ENCODE measurements at places on chromosomes 12 and 14. TPM values are rescaled to one million over a fixed set of nuclear protein-coding genes. Genes with fewer than 3 reads are reported as not detected.

GRCh38 chr12:106234449-106234848 lies 13.4 kb downstream of the CKAP4 start:
- DNase-seq, result no peak
- H3K36me3 ChIP-seq, result no peaks in the 10 kb centered on the region
- no peak overlapping the region for H3K4me3 ChIP-seq
- peaks cover 8% of the 10 kb centered on the region for H3K4me1 ChIP-seq
- H3K27ac ChIP-seq, result no peak overlapping the region

- H3K4me1 ChIP-seq, result peaks cover 6% of the 10 kb centered on the region
- peaks cover 11% of the 10 kb centered on the region for H3K27me3 ChIP-seq
- H3K36me3 ChIP-seq, result peaks cover 2% of the 10 kb centered on the region
- no peak overlapping the region for H3K4me3 ChIP-seq
- peak overlapping the region; percentile 14 for H3K27ac ChIP-seq
- DNase-seq, result no peak
These were observed 26.9 kb downstream of the CLEC6A start for GRCh38 chr12:8482571-8483061.

DNA sequence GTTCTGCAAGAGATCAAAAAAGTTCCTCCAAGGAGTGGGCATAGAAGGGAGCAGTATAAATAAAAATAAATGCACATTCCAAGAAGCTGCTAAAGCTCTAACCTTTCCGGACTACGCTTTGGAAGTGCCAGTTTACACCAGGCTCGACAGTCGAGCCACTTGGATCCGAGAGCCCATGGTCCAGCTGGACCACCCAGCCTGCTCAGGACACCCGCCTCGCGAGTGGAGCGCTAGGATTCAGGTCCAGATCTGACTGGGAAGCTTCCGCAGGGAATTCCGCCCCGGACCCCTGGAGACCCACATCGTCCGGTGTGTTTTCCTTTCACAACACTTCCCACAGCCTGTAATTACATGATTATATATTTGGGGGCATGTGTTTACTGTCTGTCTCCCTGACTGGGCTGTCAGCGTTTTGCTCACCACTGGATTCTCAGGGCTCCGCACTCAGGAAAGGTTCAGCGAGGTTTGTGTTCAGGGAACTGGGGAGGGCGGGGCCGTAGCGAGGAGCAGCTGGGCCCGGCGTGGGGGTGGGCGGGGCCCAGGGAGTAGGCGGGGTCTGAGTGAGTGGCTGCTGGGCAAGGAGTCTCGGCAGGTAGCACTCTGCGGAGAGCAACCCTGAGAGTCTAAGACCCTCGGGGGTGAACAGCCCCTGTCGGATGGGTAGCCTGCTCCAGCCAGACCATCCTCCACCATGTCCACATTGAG lies 52.3 kb upstream of the TMEM263 start:
- peaks cover 13% of the 10 kb centered on the region for H3K4me1 ChIP-seq
- H3K27ac ChIP-seq, result no peak overlapping the region
- peaks cover 44% of the 10 kb centered on the region for H3K27me3 ChIP-seq
- peaks cover 2% of the 10 kb centered on the region for H3K36me3 ChIP-seq
- H3K4me3 ChIP-seq, result peak overlapping the region; percentile 59
- DNase-seq, result peak; percentile 62

- DNase-seq, result no peak
- H3K27me3 ChIP-seq, result peaks cover 7% of the 10 kb centered on the region
- H3K36me3 ChIP-seq, result no peaks in the 10 kb centered on the region
- H3K27ac ChIP-seq, result no peak overlapping the region
- H3K4me3 ChIP-seq, result no peak overlapping the region
- no peaks in the 10 kb centered on the region for H3K4me1 ChIP-seq
These were observed 527.0 kb upstream of the ATP2B1 start for GRCh38 chr12:90235642-90236041.

DNA sequence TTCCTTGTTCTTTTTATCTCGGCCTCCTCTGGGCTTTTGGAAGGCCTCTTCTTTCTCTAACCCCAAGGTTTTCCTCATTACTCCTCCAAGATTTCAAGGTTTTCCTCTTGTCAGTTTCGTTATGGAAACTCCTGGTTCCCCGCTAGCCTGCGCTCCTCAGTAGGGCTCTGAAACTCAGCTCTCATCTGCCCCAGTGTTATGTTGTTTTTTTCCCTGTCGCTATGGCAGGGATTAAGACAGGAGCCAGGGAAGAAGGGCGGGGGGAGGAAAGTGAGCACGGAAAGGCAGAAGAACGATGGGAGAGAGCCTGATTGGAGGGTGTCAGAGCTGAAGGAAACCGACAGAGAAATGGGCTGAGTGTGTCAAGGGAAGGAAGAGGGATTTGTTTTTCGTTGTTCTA lies 26.5 kb upstream of the JDP2 start:
- DNase-seq, result no peak
- no peaks in the 10 kb centered on the region for H3K36me3 ChIP-seq
- H3K4me3 ChIP-seq, result no peak overlapping the region
- H3K27me3 ChIP-seq, result peaks cover 11% of the 10 kb centered on the region
- peaks cover 12% of the 10 kb centered on the region for H3K4me1 ChIP-seq

GRCh38 chr12:121301876-121302275 lies 5.4 kb upstream of the CAMKK2 start:
- H3K36me3 ChIP-seq, result no peaks in the 10 kb centered on the region
- no peak for DNase-seq
- peaks cover 3% of the 10 kb centered on the region for H3K4me1 ChIP-seq
- no peak overlapping the region for H3K4me3 ChIP-seq
- H3K27me3 ChIP-seq, result no peaks in the 10 kb centered on the region

DNA sequence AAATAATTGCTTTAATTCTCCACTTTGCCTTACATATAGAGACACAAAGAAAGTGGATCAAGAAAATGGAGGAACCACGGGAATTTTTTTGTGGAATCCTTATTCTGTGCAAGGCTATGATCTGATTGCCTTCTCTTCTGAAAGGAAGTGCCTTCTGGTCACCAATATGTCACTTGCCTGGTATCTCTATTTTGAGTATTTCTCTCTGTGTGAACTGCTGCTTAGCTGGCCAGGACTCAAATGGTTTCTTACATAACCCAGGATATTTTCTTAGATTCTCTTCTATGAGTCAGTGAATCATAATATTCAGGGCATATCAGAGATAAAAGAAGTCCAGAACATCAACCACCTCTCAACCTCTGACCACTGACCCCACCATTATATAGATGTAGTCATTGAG lies 156.1 kb downstream of the DIO2 start:
- no peaks in the 10 kb centered on the region for H3K36me3 ChIP-seq
- H3K27me3 ChIP-seq, result no peaks in the 10 kb centered on the region
- no peaks in the 10 kb centered on the region for H3K4me1 ChIP-seq
- no peak for DNase-seq
- H3K4me3 ChIP-seq, result no peak overlapping the region

GRCh38 chr12:131048611-131048990 lies 94.9 kb downstream of the ADGRD1 start:
- H3K4me1 ChIP-seq, result peaks cover 2% of the 10 kb centered on the region
- H3K4me3 ChIP-seq, result no peak overlapping the region

- H3K36me3 ChIP-seq, result no peaks in the 10 kb centered on the region
- no peaks in the 10 kb centered on the region for H3K4me1 ChIP-seq
- H3K27me3 ChIP-seq, result no peaks in the 10 kb centered on the region
- no peak for DNase-seq
- H3K27ac ChIP-seq, result no peak overlapping the region
- no peak overlapping the region for H3K4me3 ChIP-seq
These were observed 16.9 kb upstream of the SLC6A15 start for GRCh38 chr12:84929501-84929900.

DNA sequence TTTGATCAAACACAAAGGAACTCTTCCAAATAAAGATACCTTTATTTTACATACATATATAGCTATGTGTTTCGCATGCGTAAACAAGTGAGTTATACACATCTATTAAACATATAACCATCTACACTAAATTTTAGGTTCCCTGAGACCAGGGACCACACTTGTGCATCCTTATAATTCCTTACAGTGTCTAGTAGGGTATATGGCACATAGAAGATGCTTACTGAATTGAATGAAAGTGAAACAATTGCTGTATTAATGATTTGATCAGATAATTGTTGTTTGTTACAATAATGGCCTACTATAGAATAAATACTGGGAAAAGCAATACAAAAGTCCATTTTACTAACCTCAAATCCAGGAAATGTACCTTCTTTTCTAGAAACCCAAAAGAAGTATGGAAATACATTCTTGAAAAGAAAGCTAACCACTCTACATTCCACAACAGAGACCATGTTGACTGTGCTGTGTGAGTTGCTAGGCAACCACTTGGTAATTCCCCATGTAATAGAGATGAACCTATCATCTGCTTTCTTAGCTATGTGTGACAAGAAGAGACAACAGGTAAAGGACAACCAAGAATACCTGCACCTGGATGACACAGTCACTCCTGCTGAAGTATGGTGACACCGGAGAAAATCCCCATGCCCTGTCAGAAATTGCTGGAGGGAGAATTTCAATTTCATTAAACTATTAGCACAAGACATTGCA lies 11.9 kb upstream of the CIPC start:
- H3K4me1 ChIP-seq, result peaks cover 28% of the 10 kb centered on the region
- peak overlapping the region; percentile 95 for H3K27ac ChIP-seq
- H3K4me3 ChIP-seq, result peak overlapping the region; percentile 15
- H3K27me3 ChIP-seq, result no peaks in the 10 kb centered on the region

DNA sequence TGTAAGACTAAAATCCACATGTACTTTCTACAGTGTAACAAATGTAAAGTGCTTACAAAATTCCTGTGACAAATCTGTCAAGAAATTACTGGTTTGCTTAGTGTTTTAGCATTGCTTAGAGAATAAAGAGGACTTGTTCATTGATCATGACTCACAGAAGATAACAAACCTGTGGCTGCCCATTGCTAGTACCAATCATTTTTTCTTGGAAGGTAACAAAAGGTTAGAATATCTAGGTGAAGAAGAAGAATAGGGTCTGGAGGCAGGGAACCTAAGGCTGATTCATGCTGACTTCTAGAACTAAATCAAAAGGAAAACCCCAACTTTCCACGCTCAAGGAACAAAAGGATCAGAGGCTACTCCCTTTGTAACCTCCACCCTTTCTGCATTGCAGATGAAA lies 232.7 kb upstream of the ABCD2 start:
- no peaks in the 10 kb centered on the region for H3K36me3 ChIP-seq
- no peak overlapping the region for H3K4me3 ChIP-seq
- H3K27me3 ChIP-seq, result no peaks in the 10 kb centered on the region
- no peak for DNase-seq

DNA sequence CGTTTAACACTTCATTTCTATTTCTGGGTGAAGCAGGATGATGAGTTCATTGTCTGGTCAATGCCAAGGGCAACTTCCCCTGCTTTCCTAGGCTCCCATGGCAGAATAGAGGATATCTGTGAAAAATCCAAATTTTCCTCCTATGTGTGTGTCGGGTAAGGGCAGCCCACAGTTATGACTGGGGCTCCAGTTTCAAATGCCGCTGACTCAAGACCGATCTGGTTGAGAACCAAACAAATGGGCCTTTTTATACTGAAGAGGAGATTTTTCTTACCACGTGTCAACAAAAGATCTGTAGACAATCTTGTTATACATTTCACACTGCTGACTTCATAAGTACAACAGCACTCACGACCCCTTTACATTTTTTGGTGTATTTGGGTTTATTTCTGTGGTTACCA lies 120.8 kb downstream of the CHST11 start:
- H3K4me1 ChIP-seq, result peaks cover 54% of the 10 kb centered on the region
- peak overlapping the region; percentile 78 for H3K27ac ChIP-seq
- H3K27me3 ChIP-seq, result no peaks in the 10 kb centered on the region
- no peak for DNase-seq
- H3K4me3 ChIP-seq, result peak overlapping the region; percentile 19

- H3K27ac ChIP-seq, result peak overlapping the region; percentile 100
- peak overlapping the region; percentile 70 for H3K4me3 ChIP-seq
- H3K27me3 ChIP-seq, result no peaks in the 10 kb centered on the region
These were observed 40.8 kb downstream of the CCDC88C start for GRCh38 chr14:91376547-91377477.

- H3K4me3 ChIP-seq, result no peak overlapping the region
- DNase-seq, result no peak
- H3K36me3 ChIP-seq, result peaks cover 8% of the 10 kb centered on the region
- no peaks in the 10 kb centered on the region for H3K27me3 ChIP-seq
These were observed 71.0 kb downstream of the SLC25A47 start for GRCh38 chr14:100393906-100394732.

DNA sequence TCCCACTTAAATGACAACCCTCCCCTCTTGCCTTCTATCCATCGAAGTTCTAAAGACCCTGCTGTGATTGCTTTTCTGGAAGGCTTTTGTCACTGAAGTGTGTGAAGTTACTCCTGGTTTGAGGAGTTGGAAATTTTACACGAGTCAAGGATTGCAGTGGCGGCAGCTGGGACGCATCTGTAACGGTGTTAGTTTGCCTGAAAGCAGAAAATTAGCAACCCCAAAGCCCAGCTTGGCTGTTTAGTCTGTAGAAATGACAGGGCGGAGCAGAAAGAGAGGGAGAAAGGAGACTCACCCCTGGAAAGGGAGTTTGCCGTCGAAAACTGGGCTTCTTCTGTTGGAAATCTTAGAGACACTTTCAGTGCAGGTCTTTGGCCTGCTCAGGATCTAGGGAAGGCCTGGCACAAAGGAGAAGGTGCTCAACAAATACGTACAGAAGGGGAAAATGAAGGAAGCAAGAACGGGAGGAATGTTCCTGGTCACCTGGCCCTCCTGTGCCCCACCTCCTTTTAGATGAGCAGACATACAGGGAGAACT lies 931 bp upstream of the MYF5 start:
- H3K4me1 ChIP-seq, result no peaks in the 10 kb centered on the region
- DNase-seq, result no peak
- no peak overlapping the region for H3K27ac ChIP-seq

DNA sequence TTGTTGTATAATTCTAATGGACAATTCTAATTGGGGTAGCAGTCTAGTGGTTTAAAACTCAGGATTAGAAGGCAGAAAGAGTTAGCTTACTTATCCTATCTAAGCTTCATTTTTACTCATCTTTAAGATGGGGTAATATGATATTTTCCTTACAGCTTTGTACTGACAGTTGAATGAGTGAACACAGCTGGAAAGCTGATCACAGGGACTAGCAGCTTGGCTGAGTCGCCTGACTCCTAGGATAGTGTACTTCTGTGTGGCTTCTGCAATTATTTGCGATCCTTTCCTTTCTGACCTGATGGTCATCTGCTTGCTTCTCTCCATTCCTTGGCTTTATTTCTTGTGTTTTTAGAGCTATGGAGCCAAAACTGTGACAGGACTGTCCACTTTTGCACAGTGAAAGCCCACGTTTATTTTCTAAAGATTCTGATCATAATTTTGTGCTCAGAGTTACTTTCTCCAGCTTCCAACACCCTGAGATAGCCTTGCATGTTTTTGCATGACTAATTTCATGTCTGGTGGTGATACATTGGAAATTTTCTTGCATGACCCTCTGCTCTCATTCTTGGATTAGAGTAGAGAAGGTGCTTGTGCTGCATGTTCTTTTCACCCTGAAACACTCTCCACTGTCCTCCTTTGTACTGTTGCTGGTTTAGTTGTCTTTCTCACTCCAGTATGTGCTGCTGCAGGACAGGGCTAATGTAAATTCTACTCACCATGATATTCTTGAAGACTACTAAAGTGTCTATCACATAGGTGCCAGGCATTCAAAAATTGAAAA lies 377.0 kb upstream of the ATP2B1 start:
- no peaks in the 10 kb centered on the region for H3K27me3 ChIP-seq
- no peak overlapping the region for H3K4me3 ChIP-seq
- H3K4me1 ChIP-seq, result peaks cover 6% of the 10 kb centered on the region
- H3K27ac ChIP-seq, result peak overlapping the region; percentile 8
- no peaks in the 10 kb centered on the region for H3K36me3 ChIP-seq
- no peak for DNase-seq

The RNASE1 gene
- total RNA-seq, result not detected

The MRPS35 gene
- total RNA-seq, result 17.2 TPM

The TRIM9 gene
- total RNA-seq, result 0.16 TPM

The PRH2 gene
- total RNA-seq, result not detected

The GSKIP gene
- 9.3 TPM for total RNA-seq
